Lung (tissue), 17 donors: ENCODE measurements at places on chromosomes 12 and 14.
A peak's percentile ranks its signal among the peaks of the same experiment; 100 is the strongest.

- no peak overlapping the region for H3K27ac ChIP-seq
- H3K36me3 ChIP-seq = no peaks in the 10 kb centered on the region
- DNase-seq = peak; percentile 74
- H3K27me3 ChIP-seq = no peaks in the 10 kb centered on the region
Measured at GRCh38 chr12:51421266-51421884, 3.3 kb upstream of the SLC4A8 start.

GRCh38 chr12:28415755-28416154 lies 225.5 kb downstream of the CCDC91 start:
- no peak for DNase-seq
- H3K4me1 ChIP-seq = no peaks in the 10 kb centered on the region
- no peak overlapping the region for H3K4me3 ChIP-seq
- no peak overlapping the region for H3K27ac ChIP-seq
- H3K27me3 ChIP-seq = no peaks in the 10 kb centered on the region
- peaks cover 3% of the 10 kb centered on the region for H3K36me3 ChIP-seq

DNA sequence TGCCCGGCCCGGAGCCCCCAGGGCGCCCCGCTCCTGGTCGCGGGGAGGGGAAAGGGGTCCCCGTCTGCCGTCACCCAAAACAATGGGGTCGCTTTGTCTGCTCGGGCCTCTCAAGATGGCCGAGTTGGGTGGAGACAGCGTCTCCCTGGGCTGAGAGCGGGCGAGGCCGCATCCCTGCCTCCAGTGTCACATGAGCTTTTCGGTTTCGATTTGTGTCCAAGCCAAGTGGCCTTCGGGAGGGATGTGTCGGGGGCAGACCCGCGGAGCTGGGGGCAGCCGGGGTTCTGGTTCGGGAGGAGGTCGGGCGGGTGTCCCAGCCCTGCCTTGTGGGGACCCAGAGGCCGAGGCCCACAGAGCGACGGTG lies 790 bp downstream of the DYNC1H1 start:
- H3K36me3 ChIP-seq = peaks cover 4% of the 10 kb centered on the region
- DNase-seq = peak; percentile 72
- H3K4me3 ChIP-seq = peak overlapping the region; percentile 90
- H3K27me3 ChIP-seq = no peaks in the 10 kb centered on the region

GRCh38 chr12:74847169-74847568 lies 309.5 kb downstream of the ATXN7L3B start:
- H3K4me3 ChIP-seq = no peak overlapping the region
- H3K36me3 ChIP-seq = no peaks in the 10 kb centered on the region
- no peaks in the 10 kb centered on the region for H3K27me3 ChIP-seq
- no peak overlapping the region for H3K27ac ChIP-seq

GRCh38 chr12:80272387-80272915 lies 171.6 kb upstream of the PTPRQ start:
- no peak overlapping the region for H3K27ac ChIP-seq
- no peaks in the 10 kb centered on the region for H3K36me3 ChIP-seq
- DNase-seq = no peak
- no peaks in the 10 kb centered on the region for H3K27me3 ChIP-seq

GRCh38 chr12:123475246-123475703 lies 17.3 kb downstream of the SNRNP35 start:
- peak overlapping the region; percentile 70 for H3K27ac ChIP-seq
- no peaks in the 10 kb centered on the region for H3K27me3 ChIP-seq
- no peaks in the 10 kb centered on the region for H3K4me1 ChIP-seq
- no peak for DNase-seq
- H3K4me3 ChIP-seq = no peak overlapping the region
